ENCODE measurements at places on chromosomes 5 and 9.

DNA sequence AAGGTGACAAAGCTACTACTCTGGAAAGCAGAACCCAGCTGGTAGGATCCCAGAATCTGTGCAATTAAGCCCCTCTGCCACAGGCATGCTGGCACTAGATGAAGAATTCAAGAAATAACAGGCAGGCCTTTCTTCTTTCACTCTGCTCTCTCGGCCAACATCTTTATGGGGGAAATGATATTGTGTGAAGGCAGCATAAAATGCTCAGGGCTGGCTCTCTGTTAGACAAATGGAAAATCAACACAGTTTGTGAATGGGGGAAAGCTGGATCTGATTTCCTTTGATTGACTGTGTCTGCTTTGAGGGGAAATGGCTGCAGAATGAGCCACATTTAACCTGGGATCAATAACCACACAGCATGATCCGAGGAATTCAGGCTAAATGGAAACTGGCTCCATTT, 29.1 kb upstream of the AKNA start:
- DNase-seq = no peak

GRCh38 chr9:116323012-116323411, 169.4 kb downstream of the PAPPA start:
- DNase-seq = no peak

DNA sequence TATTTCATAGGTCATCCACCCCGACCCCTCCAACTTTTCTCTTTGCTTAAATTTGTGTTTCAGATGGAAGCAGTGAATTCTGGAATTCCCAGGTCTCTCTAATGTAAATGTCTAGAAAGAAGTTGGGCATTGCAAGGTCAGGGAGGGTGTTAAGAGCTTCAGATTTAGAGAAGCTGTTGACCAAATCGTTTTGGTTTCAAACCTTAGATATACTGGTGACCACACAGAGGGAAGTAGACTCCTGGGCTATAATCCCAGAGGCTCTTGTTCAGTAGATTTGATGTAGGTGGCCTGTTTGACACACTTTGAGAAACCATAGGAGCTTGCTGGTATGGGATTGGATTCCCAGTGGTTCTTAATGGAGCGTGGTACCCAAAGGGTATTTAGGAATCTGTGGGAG, 137.3 kb upstream of the KLF9 start:
- DNase-seq = no peak

DNA sequence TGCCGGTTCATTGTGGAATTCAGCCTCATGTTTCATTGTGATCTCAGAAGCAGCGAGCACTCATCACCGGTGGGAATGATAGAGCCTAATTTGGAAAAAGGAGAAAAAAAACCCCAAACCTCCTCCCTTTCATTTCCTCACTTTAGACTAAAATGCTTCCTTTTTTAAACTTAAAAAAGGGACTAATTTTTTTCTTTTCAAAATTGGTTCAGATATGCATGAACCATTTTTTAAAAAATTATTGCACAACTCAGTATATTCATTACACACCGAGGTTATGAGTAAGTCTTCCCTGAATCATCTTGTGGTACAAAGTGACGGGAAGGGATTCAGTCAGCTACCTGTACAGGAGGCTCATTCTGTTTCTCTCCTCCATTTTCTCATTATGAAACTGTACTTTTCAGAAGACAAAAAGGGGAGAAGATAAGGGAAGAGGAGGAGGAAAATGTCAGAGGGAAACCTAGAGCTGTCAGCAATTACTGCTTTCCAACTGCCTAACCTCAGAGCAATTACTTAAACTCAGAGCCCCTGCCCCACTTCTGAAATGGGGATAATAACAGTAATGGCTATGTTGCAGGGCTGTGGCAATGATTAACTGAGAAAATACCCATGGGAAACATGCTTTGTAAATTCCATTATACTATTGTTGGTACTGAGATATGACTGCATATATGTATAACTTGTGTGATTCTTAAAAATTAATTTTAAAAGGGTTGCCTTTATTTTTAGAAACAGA, 24.0 kb downstream of the GALNT10 start:
- DNase-seq = no peak

Data from stimulated activated CD8-positive, alpha-beta memory T cell treated with anti-CD3 and anti-CD28 coated beads, Interleukin-4, amount 100 ng/mL, for 1 hour (primary cell).